ENCODE measurements at places on chromosomes 6 and 20.

DNA sequence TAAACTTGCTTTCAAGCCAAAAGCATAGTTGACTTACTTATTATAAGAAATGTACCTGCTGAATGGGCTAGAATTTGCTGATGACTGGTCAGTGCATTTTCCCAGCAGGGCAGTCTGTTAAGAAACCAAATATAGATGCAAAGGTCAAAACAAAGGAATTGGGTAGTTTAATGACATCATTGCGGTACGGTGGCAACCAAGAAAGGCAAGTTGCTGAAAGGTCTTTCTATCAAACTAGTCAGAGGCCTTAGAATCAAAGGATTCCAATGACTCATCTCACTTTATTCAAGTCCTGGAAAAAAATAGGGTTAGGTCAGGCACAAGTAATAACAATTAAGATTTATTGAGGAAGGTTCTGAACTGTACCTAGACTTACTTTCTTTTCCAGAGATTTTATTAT lies 76.4 kb downstream of the KIZ start:
- no peak for DNase-seq

DNA sequence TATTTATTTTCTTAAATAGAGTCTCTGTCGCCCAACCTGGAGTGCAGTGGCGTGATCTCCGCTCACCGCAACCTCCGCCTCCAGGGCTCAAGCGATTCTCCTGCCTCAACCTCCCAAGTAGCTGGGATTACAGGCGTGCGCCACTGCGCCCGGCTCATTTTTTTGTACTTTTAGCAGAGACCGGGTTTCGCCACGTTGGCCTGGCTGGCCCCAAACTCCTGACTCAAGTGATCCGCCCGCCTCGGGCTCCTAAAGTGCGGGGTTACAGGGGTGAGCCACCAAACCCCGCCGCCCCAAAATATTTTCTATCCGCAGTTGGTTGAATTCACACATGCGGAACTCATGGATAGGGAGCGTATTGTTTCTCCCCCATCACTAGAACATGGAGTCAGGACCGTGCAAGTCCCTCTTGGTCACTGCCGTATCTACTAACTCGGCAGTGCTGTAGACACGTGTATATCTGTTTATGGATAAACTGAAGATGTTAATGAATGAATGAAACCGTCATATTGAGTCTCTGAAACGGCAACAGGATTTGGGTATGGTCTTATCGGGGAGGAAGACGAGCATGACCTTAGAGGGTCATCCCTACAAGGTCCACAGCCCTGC lies 904 bp downstream of the MKKS start:
- DNase-seq = no peak

DNA sequence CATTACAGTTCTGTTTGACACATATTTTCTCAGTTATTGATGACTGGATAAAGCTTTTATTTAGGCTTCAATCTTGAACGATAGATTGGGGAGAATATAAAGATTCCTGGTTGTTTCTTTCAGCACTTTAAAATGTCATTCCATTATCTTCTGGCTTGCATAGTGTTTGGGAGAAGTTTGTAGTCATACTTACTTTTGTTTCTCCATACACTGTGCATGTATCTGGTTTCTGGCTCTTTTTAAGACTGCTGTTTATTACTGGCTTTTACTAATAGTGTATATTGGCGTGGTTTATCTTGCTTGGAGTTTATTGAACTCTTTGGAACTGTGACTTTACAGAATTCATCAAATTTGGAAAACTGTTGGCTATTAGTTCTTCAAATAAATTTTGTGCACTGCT lies 49.2 kb downstream of the RGS17 start:
- no peak for DNase-seq

- DNase-seq = no peak
These were observed 735.6 kb downstream of the RFPL4B start for GRCh38 chr6:113082745-113083144.

DNA sequence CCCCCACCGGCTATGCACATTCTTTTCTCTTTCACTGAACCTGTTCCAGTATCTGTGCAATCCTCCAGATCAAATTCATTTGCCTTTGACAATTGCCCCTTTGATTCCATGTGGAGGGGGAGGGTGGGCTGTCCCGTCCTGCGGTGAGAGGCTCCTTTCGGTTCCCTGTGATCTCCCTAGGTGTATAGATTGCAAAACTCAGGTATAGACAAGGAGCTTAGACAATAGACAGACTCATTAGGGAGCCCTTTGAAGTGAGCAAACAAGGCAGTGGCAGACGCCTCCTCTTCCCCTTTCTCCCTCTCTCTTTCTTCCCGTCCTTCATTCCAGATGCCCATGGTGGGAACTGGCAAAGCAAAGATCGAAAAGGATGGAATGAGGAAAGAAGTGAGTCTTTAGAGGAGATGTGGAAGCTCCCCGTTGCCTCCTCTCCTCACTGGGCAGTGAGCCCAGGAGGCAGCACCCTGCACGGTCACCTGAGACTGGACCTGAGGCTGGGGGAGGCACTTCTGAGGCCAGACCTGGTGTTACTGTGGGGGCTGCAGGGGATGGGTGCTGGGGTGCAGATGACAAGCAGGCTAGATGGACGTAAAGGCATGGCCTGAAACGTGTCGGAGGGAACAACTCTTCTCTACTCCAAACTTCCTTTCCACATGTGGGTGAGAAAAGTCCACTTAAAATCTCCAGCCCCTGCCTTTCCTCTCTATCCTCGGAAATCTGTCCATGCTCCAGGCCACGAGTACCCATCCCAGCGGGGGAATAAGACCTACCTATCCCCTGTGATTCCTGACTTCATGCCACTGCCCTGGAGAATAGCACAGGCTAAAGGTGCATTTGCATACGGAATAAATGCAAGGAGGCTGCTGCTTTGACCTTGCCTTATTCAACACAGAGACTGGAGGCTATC lies 256.6 kb upstream of the FOXQ1 start:
- DNase-seq = no peak

- no peak for DNase-seq
These were observed 1.9 kb upstream of the NECAB3 start for GRCh38 chr20:33676121-33676520.

Measured in naive thymus-derived CD8-positive, alpha-beta T cell (primary cell).